ENCODE measurements at places on chromosomes 6 and 20.

DNA sequence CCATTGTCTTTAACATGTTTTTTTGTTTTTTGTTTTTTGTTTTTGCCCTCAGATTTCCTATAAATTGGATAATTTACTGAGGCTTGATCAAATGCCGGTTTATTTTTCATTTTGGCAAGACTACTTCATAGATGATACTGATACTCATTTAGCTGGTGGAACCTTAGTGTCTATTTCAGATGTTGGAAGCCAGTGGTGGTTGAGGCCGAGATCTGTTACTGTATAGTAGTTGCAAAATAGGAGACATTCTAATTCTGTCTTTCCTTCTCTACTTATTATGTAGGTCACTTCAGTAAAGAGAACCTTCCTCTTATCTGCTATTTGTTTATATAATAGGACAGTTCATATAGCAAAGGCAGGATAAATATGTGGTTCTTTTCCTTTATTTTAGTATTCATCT lies 63.4 kb downstream of the STXBP5 start:
- DNase-seq = no peak

DNA sequence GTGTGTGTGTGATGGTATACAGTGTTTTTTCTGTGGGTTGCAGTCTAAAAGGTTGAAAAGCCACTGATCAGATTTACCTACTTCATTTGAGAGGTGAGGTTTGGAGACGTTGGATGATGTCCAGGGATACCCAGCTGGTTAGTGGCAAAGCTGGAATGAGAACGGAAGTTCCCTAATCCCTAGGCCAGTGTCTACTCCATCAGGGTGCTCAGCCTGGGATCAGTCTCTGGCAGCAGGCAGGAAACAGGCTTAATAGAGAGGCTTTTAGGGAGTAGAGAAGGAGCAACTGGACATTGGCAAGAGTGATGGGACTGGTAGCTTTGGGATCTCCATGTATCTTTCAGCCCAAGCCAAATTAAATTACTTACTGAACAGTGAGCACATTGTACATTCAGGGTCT lies 80.7 kb downstream of the C6orf52 start:
- no peak for DNase-seq

DNA sequence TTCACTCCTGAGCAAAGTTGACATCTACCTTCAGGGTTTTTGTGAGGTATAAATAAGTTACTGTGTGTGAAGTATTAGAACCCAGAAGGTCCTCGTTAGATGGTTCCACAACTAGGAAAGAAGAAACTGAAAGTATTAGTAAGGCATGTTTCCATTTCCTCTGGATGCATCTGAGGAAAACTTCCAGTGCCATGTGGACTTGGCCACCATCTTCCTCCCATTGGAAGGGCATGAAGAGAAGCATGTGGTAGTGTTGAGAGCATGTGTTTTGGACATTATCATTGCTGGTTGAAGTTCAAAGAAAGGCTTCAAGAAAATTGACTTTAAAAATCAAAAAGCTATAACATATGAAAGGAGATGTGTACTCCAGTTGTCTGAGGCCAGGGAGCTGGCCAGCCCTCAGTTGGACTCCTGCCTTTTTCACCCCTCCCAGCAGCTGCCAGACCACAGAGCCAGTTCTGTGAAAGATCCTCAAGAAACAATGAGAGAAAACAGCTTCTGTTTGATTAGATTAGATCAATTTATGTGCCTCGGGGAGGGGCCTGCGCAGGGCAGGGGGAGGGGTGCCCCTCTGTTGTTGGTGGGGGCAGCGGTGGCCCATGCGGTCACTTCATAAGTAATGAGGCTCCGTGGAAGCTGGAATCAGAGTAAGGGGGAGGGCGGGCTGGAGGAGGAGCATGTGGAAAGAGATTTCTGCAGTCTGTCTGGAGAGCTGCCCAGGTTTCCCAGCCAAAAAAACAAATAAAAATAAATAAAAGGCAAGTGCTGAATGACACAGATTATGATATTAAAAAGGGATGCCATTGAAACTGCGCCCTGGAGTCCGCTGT lies 154.0 kb downstream of the JARID2 start:
- DNase-seq = no peak

GRCh38 chr20:63363981-63364561 lies 2.9 kb upstream of the CHRNA4 start:
- DNase-seq = no peak

DNA sequence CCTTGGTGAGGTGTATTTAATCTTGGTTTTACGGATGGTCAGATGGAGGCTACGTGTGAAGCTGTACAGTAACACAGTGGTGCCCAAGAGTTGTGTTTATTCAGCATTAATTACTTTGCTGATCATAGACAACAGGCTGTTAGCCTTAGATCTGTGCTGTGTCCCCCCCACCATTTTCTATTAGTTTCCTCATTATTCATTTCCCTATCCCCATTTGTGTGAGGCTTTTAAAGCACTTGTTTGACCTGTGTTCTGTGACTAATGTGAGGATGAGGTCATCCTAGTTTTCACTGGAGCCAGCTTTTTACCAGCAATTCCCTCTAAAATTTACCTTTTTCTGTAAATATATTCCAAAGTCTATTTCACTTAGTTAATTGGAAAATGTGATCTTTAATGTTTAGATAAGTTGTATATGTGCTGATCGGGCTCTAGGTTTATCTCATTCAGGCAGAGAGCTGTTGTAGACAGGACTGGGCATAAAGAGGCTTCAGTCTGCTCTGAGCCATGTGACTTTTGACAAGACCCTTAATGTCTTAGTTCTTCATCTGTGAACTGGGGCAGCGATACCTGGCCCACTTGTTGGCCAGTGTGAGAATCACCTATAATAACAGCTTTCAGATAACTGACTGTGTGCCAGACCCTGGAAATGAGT lies 8.4 kb downstream of the MAPRE1 start:
- no peak for DNase-seq

- DNase-seq = peak; percentile 48
These were observed 25.0 kb upstream of the ABT1 start for GRCh38 chr6:26571592-26572296.

DNA sequence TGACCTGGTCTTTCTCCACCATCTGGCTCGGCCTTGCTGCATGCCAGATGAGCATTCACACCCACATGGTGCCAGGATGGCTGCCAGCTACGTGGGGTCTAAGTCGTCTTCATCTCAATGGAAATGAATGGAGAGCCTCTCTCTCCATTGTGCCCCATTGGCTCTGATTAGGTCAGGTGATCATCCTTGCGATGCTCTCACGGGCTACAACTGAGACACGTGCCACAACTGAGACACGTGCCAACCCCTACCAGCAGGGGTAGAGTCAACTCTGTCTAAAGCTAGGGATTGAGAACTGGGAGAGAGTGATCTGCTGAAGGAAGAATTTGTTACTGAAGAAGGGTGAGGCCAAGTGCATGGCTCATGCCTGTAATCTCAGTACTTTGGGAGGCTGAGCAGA lies 67.3 kb upstream of the RALY start:
- no peak for DNase-seq

DNA sequence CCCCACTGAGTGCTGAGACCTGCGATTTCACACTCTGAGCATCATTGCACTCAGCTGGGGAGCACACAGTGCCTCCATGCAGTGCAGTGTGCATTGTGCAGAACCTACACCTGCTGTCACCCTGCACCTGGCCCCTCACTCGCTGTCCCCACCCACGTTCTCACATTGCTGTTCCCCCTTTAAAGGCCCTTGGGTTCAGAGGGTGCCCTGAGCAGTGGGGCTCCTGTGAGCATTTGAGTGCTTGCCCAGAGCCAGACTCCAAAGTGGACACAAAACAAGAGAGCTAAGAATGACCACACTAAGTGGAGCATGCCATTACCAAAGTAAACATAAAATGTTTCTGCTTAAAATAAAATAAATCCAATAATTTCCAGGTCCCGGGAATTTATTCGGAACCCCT lies 131.0 kb upstream of the CST7 start:
- DNase-seq = no peak

GRCh38 chr6:15160812-15161211 lies 85.1 kb upstream of the JARID2 start:
- no peak for DNase-seq

GRCh38 chr20:45450097-45450818 lies 19.3 kb upstream of the WFDC2 start:
- DNase-seq = no peak

DNA sequence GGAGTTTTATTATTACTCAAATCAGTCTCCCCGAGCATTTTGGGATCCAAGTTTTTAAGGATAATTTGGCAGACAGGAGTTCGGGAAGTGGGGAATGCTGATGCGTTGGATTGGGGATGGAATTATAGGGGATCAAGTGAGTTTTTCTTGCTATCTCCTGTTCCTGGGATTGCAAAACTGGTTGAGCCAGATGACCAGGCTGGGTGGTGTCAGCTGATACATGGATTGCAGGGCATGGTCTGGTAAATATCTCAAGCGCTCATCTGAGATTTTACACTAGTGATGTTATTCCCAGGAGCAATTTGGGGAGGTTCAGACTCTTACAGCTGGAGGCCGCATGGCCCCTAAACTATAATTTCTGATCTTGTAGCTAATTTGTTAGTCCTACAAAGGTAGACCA lies 54.7 kb downstream of the ENPP1 start:
- no peak for DNase-seq

DNA sequence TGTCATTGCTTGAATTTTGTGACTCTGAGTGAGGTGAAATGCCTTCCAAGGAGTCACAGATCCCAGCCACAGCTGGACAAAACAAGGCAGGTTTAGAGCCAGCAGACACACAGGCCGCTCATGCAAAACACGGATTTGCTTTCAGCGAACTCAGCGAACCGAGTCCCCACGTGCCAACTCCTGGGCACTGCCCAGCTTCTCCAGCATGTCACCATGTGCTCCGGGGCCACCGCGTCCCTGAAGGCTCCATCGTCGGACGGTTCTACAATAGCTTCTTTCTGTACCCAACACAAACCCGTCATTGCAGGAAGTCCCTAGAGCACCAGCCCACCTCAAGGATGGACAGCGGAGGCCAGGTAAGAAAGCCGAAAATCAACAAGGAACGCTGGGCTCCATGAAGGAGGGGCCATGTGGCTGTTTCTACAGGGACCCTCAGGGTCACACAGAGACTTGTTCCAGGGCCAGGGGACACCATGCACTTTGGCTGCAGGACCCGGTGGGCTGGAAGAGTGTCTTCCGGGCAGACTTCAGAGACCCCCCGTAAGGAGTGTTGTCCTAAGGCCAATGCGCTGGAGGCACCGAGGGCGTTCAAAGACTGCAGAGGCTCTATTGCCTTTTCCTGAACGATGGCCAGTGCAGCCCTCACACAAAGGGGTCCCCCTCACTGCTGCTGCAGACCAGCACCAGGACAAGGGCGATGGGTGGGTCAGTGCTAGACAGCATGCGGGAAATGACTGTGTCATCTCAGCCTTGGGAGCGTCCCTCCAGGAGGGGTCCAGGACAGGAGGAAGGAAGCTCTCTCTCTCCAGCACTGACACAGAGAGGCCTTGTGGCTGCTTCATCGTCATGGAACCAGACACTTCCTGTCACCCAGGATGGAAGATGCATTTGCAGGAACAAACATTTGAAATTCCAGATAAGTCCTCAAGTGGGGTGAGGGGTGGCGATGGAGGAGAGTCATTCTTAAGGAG lies 19.8 kb downstream of the DACT2 start:
- DNase-seq = no peak

GRCh38 chr6:12516070-12516469 lies 200.5 kb upstream of the PHACTR1 start:
- DNase-seq = no peak

GRCh38 chr20:36493051-36493800 lies 48.1 kb upstream of the MYL9 start:
- DNase-seq = no peak

GRCh38 chr20:23361119-23361475 lies 885 bp upstream of the GZF1 start:
- DNase-seq = no peak

GRCh38 chr6:166470863-166471410 lies 88.2 kb upstream of the MPC1 start:
- no peak for DNase-seq

- no peak for DNase-seq
These were observed at the start of gene NRSN1 for GRCh38 chr6:24125980-24126379. NRSN1 (plus strand) TSS chr6:24126215; CDS start chr6:24134328, 8,113 bp downstream.

DNA sequence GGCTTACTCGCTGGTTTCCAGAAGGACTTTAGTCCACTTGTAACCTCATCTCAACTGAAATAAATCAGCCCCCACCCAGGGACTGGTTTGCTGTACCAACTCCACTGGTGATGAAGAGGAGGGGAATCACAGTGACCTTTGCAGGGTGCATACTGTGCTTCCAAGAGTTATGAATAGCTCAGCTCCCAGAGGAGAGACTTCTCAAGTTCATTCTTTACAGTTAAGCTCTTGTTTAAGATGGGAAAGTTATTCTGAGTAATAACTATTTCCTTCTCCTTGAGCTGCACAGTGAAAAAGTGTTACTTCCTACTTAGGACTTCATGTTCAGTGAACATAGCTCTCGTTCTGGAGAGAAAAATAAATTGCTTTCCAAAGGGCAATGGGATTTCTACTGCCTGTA lies 166.5 kb upstream of the ECI2 start:
- no peak for DNase-seq

DNA sequence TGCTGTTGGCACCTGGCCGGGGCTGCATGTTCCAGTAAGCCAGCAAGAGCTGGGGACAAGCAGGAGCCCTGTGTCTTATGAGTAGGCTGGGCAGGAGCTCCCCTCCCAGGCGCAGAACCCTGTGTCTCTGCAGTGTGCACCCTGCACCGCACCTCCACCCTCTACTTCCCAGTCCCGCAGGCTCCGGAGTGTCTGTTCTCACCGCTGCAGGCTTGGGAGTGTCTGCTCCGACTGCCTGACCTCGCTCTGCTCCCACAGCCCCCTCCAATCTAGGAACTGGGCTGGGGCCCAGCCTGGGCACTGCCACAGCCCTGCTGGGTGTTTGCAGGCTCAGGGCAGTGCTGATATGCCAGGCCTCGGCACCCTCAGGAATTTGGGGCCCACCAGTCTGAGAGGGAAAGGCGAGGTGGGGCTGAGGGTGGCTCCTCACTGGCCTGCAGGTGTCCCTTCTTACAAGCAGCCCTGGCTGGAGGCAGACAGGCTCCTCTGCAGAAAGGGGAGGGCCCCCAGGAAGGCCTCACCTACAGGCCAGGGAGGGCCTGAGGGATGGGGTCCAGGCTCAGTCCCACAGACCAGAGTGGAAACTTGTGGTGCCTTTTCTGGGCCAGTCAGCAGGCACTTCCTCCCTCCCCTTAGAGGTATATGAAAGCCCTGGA lies 871.6 kb upstream of the GJE1 start:
- DNase-seq = no peak

GRCh38 chr6:42152024-42152423 lies 9.6 kb upstream of the C6orf132 start:
- no peak for DNase-seq

DNA sequence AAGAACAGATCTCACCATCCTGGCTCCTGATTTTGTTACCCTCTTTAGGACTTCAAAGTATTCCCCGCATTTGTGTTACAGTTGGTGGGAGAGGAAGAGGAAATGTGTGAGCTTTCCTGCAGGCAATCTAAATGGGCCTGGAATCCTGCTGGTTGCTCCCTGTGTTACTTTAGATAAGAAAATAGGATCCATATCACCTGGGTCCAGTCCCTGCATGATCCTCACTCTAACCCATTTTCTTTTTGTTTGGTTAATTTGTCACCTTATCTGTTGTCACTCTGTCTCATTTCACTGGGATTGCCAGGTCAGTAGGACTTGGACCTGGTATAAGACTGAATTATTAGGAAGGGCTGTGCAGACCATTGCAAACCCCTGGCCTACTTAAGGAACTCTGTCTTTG lies 175.9 kb upstream of the GJE1 start:
- no peak for DNase-seq

All from stimulated activated CD4-positive, alpha-beta T cell treated with anti-CD3 and anti-CD28 coated beads, Interleukin-4, amount 100 ng/mL, for 48 hours (primary cell).